GDM1 (cell line): ENCODE measurements at places on chromosomes 7 and 10.

DNA sequence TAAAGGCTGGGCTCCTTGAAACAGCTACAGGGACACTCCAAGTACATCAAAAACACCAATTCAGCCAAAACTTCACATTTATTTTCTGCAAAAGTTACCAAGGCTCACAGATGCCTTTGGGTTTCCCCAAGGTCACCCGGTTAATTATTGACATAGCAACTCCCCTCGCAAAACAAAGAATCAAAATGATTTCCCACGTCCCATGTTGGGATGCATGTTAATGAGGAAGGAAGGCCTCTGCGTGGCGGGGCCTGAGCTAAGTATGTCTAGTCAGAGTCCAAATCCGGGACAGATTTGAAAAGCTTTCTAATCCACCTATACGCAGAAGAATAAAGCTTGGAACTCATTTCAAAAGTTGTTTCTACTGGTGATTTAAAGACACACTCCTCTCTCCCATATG, 535 bp upstream of the TMEM72 start:
- DNase-seq: no peak

DNA sequence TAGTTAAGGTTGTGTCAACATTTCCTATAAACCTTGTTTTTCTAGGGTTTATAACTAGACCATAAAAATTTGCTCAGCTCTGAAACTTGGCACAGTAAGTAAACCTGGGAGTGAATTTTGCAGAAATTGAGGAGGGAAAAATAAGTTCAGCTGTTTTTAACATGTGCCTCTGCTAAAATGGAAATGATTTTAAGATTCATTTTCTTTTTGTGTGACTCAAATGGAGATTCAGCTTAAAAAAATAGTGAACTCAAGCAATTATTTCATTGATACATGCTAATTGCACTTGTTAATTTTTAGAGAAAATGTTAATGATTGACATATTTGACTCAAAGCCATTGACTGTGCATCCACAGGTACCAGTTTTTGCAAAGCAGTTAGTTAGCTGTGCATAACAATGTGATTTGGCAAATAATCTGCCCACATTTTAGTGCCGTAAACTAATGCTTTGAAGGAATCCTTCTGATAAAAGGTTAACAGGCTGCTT, 68.5 kb upstream of the ZNF438 start:
- DNase-seq: no peak

DNA sequence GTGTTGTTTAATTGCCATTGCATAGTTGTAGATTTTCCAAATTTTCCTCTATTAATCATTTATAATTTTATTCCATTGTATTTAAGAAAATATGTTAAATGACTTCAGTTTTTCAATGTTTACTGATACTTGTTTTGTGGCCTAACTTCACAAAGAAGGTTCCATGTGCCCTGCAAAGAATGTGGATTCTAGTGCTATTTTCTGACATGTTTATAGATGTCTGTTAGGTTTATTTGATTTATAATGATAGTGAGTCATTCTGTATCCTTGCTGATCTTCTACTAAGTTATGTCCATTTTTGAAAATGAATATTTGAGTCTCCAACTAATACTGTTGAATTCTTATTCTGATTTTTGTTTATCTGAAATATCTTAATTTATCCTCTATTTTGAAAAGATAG, 369.0 kb downstream of the MAGI2 start:
- no peak for DNase-seq

- no peak for DNase-seq
Observed at GRCh38 chr7:188727-189500, 3.5 kb upstream of the FAM20C start.

DNA sequence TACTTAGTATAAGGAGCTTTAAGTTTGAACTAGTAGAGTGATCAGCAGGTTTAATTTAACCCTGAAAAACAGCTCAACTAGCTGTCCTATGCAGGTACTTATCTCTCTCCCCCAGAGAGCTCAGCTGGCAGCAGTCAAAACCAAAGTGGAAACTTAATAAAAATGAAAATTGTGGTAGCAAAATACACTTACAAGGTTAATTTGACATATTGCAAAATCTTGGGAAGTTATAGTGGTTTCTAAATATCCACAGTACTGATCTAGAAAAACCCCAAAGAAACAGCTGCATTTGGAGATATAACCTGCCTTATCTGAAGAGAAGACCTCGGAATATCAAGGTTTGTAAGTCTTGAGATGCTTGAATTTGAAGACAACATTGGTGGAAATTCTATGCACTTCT, 269.2 kb downstream of the RNLS start:
- no peak for DNase-seq

DNA sequence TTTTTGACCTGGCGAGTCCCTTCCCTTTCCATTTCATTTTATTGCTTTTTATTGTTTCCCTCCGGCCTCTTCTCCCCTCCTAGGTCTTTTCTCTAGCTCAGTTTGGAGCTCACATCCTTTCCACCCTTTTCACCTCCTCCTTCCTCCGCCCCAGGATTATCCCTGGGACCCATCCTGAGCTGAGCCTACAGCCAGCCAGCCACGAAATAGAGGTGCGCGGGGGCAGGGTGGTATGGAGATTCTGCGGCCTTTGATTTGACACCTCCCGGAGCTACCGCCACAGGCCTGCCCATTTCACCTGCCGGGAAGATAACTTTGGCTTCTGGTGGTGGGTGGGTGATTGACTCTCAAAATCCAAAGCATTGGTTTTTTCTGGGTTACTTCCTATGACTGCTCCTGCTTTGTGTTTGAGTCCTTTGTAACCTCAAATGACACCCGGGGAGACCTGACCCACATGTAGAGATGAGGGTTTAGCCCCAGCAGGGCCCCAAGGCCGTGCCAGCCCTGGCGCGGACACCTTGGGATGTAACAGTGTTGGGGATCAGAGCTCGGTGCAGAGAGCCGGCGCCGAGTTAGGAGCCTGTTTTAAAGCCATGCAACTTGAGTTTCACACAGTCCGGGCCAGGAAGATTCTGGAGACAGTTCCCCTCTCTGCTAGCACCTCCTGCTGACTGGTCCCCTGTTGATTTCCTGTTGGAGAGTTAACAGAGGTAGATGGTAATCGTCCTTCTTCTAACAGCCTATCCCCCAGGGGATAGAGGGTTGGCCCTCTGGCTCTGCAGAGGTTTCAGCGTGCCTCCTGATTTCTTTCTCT, 1.5 kb downstream of the DUSP5 start:
- no peak for DNase-seq

- no peak for DNase-seq
Observed at GRCh38 chr10:810351-810846, 120.9 kb upstream of the DIP2C start.

DNA sequence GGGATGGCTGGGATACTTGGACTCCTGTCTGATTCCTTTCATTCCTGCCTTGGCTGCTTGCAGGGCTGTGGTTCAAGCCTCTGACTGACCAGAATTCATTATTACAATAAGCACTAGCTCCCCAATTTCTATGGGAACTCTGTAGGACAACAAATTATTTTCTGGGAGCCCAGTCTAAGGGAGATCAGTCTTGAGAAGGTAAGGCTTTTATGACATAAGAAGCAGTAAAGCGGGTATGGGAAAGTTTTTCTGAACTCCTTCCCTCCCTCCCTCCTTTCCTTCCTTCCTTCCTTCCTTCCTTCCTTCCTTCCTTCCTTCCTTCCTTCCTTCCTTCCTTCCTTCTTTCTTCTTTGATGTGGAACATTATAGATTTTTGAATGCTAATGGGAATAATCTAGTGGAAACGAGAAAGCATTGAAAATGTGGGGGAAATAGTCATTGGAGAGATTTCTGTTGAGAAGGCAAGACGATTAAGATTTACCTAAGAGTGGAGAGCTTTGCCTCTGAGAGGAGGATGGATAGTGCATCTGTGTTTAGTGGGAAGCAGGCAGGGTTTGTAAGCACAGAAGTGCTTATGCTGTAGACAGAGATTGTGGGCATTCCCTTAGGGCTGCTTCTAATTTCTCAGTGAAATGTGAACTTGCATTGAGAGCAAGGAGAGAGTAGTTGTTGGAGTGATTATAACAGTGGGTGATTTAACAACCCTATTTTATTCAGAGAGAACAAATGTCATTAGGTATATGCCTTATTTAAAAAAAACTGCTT, 201.5 kb downstream of the DNAJB9 start:
- DNase-seq: no peak

DNA sequence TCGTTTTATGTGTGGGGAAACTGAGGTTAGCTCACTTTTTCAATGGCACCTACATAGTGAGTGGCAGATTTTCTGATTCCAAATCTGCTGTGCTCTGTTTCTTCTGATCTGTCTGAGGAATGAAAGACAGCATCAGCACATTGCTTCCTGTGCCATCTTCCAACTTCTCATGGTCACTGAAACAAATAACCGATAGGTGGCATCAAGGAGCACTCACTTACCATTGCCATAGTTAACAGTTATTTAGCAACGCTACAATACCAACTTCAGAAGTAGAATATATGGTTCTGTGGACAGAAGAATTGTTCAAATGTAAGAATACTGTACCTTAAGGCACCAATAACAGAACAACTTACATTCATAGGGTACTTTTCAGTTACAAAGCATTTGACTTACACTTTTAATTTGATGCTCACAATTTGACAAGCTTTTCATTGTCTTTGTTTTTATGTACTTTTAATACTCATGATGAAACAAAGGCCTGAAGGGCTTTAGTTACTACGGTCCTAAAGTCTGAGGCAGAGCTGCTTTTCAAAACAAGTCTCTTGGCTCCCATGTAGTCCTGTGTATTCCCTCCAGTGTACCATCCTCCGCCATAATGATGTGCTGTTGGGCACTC, 228.9 kb upstream of the TCF7L2 start:
- DNase-seq: no peak

- no peak for DNase-seq
Observed at GRCh38 chr7:33623267-33623666, 282.1 kb upstream of the BMPER start.

- DNase-seq: no peak
Observed at GRCh38 chr7:155885167-155886155, 73.2 kb upstream of the SHH start.

DNA sequence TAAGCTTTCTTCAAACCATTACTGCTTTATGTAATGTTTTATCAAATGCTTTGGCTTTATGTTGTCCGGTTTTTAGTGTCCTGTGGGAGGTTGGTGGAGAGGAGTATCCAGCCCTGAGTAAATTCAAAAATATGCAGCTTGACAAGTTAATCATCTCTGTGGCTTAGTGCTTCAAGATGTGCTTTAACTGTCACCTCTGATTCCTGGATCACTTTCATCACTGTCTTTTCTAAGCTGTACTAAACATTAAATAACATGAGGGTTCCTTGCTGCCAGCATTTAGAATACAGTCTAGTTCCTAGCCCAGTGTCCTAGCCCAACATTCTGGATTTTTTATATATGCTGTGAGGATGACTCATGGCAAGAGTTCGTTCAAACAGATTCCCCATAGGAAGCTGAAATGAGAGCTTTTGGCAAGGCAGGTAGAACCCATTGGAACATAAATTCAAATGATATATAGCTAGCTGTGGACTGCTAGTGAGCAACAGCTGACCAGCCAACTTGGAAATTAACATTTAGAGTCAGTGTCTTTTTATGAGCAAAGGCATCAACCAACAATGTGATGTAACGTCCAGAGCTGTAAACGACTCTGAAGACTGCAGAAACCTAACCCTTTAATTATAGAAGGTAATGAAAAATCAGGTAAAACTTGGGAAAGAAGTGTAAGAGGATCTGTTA, 80.6 kb upstream of the OIT3 start:
- no peak for DNase-seq

DNA sequence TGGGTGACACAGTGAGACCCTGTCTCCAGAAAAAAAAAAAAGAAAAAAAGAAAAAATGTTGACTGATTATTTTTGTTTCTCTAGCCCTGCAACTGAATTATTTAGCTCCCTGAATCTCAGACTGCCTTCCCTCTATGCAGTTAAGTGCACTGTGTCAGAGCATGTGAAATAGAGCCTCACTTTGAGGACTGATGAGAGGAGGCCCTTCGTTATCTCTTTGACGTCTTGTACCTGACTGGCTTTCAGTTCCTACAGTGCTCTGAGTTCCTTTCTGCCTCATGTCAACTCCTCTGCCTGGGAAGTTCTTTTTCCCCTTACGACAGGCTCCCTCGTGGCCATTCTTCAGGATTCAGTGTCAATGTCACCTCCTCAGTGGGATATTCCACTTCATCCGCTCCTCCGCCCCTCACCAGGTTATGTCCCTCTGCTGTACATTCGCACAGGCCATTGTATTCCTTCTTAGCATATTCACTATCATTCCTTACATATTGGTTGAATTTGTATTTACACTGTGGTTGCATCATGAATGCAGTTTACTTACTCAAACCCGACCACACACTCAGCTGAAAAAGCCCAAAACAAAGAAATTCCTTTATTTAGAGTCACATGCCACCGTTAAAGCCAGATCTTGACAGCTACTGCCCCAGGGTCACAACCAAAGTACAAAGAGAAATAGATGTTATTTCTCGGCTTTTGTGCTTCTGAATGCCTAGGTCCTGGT, 18.1 kb upstream of the CAMK2G start:
- no peak for DNase-seq

- DNase-seq: no peak
Observed at GRCh38 chr7:105289704-105290103, 99.0 kb downstream of the SRPK2 start.

DNA sequence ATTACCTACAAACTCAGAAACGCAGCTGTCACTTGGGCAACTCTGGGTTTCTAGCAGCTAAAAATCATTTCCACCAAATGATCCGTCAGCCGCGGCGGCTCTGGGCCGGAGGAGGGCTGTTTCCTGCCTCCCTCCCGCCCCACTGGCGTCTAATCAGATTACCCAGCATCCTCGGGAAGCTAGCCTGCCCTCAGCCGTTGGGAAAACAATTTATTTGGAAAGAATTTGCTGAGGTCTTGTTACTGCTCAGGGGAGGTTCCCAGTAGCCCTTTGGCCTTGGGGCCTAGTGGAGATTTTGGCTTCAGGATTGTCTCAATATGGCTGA, 65.0 kb upstream of the ADGRA1 start:
- DNase-seq: no peak

GRCh38 chr7:129949292-129950133, 3.2 kb downstream of the UBE2H start:
- no peak for DNase-seq

DNA sequence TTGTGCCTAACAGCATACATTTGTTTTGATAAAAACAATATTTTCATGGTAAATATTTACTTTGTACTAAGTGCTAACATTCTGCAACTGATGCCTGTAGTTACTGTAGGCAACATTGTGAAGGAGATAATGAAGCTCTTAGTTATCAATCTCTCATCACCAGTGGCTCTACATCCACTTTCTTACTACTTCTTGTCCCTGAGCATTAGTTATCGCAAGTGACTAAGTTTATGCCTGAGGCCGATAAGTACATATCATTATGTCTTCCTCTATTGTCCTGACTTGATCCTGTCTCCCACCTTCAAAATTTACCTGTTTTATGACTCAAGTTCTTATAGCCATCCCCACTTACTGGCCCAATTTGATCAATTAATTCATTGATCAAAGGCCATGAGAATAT, 63.6 kb downstream of the MACC1 start:
- no peak for DNase-seq

GRCh38 chr10:114404171-114405010, at the start of gene AFAP1L2:
TSS of gene AFAP1L2 (minus strand) at chr10:114404502. CDS start at chr10:114404455, 47 bp downstream.
- DNase-seq: no peak
